Natural killer cell treated with Interleukin-12 subunit alpha and Interleukin-12 subunit beta and Interleukin-15 and Interleukin-18, amount 100 ng/mL, for 72 hours (primary cell): ENCODE measurements at places on chromosomes 1 and 21.

DNA sequence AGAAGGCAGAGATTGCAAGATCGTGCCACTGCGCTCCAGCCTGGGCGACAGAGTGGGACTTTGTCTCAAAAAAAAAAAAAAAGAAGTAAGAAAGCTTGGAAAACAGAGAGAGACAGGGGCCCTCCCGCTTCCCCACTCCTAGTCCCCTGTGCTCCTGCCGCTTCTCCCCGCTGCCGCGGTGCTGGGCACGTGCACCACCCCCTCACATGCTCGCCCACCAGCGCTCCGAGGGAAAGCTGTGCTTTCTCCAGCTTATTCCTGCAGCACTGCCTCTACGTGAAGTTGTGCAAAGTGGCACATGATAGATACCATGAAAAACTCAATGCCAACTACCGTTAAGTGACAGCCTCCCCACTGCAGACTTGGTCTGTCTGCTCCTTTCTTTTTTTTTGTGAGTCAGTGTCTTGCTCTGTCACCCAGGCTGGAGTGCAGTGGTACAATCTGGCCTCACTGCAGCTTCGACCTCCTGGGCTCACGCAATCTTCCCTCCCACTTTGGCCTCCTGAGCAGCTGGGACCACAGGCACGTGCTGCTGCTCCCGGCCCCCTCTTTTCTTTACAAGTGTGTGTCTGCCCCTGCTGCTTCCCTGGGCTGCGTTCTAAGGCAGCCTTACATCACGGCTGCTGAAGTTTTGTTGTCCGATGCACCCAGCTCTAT, 15.4 kb downstream of the SLX9 start:
- peak; percentile 12 for DNase-seq

DNA sequence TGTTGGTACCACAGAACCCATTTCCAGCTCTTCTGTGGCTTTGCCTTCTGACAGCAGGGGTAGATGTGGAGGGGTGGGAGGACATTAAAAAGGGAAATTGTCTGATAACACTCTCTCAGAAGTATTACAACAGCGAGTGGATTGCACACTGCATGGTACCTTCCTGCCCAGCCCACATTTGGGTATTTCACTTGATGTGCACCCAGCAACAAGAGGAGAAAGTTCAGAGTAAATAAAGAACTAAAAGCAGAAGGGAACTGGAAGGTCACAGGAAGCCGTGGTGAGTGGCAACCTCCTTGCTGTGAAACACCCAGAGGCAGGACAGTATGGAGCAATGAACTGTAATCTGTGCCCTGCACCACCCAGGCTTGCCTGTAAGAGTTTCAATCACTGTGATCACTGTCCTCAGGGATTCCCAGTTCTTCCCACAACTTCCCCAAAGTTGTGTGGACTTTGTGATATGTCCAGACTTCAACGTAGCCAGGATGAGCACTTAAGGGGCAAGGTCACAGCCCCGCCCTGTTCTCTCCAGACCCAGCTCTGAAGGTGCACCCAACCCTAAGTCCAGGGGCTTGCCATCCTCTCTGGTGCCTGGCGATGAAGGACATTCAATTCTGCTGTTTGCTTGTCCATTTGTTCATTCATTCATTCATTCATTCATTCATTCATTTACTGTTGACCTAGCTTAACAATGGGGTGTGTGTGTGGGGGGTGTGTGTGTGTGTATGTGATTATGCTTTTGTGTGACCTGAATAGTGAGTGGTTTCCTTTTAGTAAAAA, 18.7 kb upstream of the F5 start:
- DNase-seq: peak; percentile 85

- DNase-seq: no peak
Observed at GRCh38 chr1:168134132-168134531, 2.6 kb downstream of the GPR161 start.

DNA sequence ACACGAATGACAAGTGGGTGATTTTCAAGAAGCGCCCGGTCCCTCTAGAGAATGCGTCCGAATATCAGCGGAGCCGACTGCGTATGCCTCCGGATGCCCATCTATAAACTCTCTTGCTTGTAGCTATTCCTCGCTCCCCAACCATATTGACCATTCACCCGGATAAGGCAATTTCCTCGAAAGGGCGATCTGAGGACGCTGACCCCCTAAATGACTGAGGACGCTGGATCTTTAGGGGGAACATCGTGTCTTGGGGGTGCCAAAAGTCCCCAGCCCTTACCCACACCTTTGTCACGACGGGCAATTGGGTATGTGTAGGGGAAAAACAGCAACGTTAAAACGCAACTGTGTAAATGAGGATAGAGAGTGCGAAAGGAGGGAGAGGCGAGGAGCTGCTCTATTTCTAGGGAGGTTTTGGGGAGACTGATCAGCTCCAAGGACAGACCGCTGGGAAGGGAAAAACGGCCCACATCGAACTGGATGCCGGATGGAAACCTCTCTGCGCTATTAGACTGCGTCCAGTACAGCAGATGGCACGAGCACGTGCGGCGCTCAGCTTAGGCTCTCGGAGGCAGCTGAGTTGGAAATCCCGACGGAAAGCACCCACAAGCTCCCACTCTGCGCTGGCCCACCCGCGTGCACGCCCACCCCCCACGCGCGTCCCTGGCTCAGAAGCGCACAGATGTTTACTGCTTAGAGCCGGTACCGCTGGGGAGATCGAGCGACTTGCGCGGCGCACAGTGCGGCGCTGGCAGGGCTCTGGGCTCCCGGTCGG, 2.9 kb upstream of the PRRX1 start:
- no peak for DNase-seq

DNA sequence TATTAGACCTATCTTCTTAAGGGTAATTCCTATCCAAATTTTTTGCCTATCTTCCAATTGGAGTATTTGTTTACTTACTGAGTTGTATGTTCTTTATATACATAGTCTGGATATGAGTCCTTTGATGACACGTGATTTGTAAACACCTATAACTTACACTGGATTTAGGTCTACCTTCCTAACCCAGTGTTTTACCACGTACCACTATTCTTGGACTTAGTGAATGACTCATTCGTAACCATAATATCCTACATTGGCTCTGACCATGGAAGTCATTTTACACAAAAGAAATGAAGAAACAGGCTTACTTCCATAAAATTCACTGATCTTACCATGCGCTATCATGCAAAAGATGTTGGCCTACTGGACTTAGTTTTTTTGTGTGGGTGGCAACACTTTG, 23.9 kb upstream of the ZZZ3 start:
- no peak for DNase-seq

DNA sequence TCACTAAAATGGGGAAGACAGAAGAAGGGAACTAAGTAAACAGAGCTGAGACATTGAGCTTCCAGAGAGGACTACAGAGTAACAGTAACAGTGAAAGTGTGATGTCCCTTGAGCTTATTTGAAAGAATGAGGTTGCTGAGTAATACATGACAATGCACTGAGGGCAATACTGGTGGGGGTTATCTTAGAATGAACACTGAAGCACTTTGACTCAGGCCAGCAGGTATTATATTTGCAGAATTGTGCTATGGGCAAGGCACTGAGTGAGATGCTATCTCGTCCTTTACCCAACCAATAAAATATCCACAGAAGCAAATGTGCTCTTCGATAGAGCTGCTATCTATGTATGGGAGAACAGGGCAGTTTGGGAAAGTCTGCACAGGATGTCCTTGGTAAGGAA, 133.2 kb downstream of the DISP1 start:
- no peak for DNase-seq

DNA sequence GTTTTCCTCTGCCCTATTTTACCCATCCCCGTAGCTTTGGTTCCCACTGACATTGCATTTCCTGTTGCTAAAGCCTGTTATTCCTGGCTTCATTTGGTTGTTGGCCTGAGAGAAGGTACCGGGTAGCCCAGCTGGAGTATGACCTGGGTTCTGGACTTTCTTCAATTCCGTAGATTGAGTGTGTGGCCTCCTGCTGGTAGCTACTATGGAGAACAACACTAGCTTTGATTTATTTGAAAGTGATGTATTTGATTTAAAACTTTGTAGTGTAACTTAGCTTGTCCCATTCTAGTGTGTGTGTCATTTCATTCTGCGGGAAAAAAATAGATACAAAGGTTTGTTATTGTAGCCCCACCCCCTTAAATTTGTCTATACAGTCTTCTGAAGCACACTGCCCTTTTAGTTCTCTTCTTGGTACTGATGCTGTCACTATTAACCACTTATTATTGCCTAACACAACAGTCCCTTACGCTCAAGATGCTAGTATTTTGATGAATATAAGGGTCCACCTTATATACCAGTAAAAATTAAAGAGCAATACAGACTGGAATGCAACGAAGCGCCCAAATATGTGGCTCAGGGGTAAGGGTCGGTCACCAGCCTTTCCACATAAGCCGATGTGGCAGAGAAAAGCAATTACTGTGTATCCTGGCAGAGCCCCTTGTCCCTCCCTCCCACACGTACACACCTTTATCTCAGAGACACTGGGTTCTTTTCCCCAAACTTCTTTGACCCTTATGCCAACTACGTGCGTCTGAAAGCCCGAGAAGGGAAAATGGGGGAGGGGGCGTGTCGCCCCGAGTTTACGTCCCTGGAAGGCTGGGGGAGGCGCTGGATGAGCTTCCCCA, 643 bp upstream of the MOV10 start:
- no peak for DNase-seq

GRCh38 chr1:54806931-54807611, 5.9 kb upstream of the TTC22 start:
- peak; percentile 90 for DNase-seq

DNA sequence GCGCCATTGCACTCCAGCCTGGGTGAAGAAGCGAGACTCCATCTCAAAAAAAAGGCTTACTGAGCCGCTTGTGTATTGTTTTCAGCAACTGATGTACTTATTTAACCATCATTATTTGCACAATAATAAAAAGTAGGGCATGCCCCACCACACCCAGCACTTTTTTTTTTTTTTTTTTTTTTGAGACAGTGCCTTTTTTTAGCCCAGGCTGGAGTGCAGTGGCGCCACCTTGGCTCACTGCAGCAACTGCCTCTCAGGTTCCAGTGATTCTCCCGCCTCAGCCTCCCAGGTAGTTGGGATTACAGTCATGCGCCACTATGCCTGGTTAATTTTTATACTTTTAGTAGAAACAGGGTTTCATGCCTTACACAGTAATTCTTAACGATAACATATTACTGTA, 12.2 kb upstream of the TRNAU1AP start:
- DNase-seq: no peak

DNA sequence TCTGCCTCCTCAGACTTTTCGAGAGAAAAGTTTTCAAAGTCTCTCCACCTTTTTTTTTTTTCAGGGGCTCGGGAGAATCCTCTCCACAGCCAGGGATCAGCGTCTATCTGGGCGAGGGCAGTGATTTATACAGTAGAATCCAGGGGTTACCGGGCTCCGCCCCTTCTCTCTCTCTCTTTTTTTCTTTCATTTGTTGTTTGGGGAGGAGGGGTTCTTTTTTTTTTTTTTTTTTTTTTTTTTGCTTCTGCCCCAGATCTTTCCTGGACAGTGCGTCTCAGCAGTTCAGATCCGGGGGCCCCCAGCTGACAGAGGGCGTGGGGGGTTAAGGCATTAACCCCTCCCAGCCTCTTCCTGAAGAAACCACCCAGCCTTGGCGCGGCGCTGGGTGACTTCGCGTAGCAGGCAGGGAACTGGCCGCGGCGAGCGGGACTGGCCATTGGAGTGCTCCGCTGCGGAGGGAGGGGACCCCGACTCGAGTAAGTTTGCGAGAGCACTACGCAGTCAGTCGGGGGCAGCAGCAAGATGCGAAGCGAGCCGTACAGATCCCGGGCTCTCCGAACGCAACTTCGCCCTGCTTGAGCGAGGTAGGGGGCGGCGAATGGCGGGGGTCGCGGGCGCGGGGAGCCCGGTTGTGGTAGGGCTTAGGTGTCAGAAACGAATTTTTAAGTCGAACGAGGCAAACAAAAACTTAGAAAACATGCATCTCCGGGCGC, at the start of gene S1PR1:
Gene S1PR1 (plus strand): TSS at position 504 of the 713 bp plus-strand sequence. CDS start 1,966 bp downstream, outside the sequence.
- DNase-seq: peak; percentile 81

- no peak for DNase-seq
Observed at GRCh38 chr1:242523719-242524570, 552 bp downstream of the PLD5 start.

GRCh38 chr1:204003536-204003935, 69.4 kb upstream of the SOX13 start:
- DNase-seq: no peak

- DNase-seq: no peak
Observed at GRCh38 chr1:85062425-85063026, 14.2 kb upstream of the MCOLN3 start.

DNA sequence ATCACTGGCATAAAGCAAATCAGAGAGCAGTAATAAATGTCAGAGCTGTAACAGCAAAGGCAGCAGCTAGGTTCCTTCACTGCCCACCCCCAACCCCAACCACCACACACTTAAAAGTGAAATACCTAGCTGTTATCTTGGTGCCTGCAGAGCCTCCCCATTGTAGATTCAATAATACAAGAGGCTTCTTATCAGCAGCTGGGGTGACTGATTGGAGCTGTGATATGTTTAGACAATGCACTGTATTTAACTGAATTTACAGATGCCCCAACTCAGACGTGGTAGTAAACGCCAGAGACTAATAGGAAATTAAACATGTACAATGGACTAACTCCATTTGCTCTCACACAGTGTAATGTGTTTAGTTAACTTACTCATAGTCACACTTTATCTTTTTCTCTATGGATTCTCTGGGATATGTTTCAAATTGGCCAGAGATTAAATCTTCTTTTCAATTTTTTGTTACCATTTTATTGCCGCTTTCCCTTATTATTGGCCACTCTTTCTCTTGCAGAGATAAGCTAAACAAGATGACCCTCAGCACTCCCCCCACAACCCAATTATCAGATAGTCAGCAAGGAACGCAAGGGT, 117.1 kb downstream of the ESRRG start:
- DNase-seq: no peak

DNA sequence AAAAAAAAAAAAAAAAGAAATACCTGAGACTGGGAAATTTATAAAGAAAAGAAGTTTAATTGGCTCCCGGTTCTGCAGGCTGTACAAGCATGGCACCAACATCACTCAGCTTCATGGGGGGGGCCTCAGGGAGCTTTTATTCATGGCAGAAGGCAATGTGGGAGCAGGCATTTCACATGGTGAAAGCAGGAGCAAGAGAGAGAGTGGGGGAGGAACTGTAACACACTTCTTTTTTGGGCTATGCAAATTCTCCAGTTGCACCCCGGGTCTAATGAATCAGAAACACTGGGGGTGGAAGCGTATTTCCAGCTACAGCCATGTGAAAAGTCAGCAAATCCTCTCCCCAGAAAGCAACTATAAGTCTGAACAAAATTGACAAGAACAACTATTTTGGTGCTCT, 11.8 kb upstream of the SOD1 start:
- no peak for DNase-seq

DNA sequence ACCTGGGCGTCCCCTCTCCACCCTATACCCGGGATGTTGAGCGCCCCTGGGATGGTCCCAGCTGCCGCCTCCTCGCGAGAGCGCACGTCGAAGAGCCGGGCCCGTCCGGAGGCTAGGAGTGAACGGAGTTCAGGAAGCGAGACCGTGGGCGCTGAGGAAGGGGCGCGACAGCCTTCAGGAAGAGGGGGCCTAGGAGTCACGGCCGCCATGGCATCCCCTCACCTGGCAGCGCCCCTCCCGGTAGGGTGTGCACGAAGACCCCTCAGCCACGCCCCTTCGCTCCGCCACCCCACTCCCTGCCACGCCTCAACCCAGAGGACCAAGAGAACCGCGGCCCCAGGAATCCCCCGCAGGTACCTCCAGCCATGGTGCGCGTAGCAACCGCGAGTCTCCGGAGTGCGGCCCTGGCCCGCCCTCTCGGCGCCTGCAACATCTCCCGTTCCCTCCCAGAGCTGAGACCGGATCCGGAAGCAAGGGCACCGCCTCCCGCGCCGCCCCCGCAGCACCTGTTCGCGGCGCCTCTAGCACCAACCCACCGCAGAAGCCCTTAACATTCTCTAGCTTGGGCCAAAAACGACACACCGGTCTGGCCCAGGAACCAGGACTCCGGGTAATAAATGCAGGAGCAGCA, at the start of gene TSTD1:
Gene TSTD1 (minus strand): TSS at position 442 of the 631 bp plus-strand sequence. CDS start 75 bp downstream, at position 367.
- peak; percentile 92 for DNase-seq
